ENCODE measurements at places on chromosomes 3 and 15.

GRCh38 chr3:17642474-17642873, 100.0 kb downstream of the TBC1D5 start:
- no peak for DNase-seq

GRCh38 chr3:49298511-49298910, 21.5 kb upstream of the C3orf62 start:
- DNase-seq: no peak

DNA sequence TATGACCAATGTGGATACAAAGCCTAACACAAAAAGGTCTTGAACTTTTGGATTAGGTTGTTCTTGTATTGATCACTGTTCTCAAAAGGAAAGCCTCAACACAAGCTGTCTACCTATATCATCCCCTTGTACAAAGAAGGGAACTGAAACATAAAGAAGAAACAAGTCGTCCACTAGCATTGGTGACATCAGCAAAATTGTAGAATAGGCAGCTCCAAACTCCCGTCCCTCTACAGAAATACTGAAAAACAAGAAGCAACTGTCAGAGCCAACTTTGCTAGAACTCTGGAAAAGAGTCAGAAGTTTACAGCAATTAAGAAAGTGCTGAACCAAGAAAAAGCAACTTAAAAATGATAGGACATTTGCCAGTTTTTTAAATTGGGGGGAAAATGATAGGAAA, 7.5 kb upstream of the NR1I2 start:
- no peak for DNase-seq

DNA sequence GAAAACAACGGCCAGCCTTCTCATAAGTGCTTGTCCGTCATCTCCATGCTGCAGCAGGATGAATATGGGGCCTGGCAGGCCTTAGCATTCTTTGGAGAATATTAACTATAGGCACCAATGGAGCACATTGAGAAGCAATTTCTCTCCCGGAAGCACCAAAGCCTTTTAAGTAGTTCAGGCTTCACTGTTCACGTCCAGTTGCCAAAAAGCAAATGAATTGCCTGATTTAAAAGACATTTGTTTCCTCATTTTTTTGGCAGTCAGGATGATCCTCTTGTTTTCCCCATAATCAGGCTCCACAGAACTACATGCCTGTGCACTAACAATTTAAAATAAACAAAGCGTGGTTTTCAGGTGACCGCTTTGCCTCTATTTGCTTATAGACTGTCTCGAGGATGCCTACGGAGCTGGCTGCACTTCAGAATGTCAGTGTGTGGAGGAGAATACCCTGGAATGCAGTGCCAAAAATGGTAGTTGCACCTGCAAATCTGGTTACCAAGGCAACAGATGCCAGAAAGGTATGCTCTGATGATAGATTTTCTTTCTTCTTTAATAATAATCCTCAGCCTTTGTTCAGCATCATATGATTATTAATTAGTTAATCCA, 725.2 kb upstream of the GOLIM4 start:
- no peak for DNase-seq

GRCh38 chr3:133591271-133591742, 17.8 kb downstream of the CDV3 start:
- no peak for DNase-seq

GRCh38 chr3:141147657-141148056, 84.0 kb upstream of the PXYLP1 start:
- no peak for DNase-seq

- DNase-seq: no peak
Measured at GRCh38 chr3:125033135-125033534, 22.7 kb downstream of the HEG1 start.

GRCh38 chr15:51198701-51199232, 104.1 kb upstream of the TNFAIP8L3 start:
- no peak for DNase-seq

DNA sequence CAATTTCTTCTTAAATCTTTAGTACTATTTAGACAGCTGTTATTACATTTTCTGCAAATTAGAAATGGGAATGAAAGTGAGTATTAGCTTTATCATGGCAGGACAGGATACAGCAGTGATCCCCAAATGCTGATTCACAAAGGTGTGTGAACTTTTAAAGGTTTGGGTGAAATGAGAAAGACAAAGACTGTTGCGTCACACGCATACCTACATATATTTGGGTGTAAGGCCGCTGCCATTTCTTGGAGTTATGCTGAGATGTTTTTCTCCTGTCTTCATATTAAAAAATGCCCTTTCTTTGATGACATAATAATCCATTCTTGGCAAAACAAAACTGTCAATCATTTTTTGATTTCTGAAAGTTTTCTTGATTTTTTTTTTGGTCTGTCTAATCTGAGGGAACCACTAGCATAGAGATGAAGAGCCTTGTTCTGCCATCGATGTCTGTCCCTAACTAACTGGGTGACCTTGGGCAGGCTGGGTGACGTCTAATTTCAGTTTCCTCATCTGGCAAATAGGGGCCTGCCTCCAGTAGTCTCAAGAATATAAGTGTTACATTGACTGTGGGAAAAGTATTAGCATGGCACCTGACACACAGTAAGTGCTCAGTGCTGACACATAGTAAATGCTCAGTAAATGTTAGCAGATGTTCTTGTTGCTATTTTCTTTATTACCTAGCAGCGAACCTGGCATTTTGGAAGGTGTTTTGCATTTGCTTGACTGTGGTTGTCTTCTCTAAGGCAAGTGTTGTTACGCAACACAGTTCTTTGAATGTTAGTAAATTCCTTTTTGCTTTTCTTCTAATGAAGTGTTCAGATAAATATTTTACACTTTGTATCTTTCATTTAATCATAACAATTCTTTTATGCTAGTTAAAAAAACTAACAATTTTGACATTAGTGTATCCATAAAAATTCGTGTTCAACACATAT, 5.0 kb downstream of the MITF start:
- no peak for DNase-seq
